ENCODE measurements at places on chromosomes 2 and 18.

DNA sequence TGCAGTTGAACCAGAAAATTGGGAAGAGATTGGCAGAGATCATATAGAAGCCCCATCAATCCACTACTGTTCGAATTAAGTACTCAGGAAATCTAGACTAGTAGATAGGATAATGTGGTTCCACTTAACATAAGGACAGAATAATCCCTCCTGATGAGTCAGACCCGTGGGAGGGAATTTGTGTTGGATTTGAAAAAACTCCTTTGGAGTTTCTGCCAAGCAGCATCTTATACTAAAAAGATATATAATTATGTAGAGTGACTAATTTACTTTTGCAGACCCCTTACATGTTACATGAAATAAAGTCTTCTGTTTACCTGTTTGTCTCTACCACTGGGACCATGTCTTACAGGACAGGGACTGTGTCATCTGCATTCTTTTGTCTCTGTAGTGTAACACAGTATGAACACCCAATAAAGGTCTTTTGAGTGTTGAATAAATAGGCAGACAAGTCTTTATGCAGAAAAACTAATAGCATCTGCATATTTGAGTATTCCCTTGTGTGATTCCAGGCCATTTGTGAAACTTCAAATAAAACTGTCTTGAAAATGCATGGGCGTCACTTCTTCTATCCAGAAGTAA, 122.6 kb upstream of the DNAJC10 start:
- no peak for DNase-seq

GRCh38 chr2:55587-56448, 9.5 kb upstream of the FAM110C start:
- peak; percentile 11 for DNase-seq

- DNase-seq = no peak
These were observed 48.4 kb upstream of the NEMP2 start for GRCh38 chr2:190582736-190583506.

DNA sequence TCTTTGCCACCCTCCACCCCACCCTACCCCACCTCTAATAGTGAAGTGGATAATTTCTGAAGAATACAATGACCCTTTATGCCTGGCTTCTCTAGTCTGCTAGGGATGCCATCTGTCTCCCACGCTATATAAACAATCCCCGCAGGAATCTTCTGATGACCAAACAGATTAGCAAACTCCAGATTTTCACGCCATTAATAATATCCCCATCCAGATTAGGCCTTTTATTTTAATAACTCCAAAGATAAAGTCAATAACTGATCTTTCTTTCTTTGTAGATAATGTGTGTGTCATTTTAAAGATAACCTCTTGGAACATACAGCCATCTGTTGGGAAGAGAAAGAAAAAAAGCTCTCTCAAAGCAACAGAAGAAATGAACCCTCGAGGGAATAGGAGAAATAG, 47.9 kb upstream of the CCDC150 start:
- peak; percentile 7 for DNase-seq

GRCh38 chr18:67483237-67483636, 33.3 kb downstream of the DSEL start:
- DNase-seq = no peak

GRCh38 chr2:104870100-104870975, 16.4 kb downstream of the POU3F3 start:
- DNase-seq = no peak

- DNase-seq = no peak
These were observed 2.0 kb downstream of the IHH start for GRCh38 chr2:219058541-219059374.

DNA sequence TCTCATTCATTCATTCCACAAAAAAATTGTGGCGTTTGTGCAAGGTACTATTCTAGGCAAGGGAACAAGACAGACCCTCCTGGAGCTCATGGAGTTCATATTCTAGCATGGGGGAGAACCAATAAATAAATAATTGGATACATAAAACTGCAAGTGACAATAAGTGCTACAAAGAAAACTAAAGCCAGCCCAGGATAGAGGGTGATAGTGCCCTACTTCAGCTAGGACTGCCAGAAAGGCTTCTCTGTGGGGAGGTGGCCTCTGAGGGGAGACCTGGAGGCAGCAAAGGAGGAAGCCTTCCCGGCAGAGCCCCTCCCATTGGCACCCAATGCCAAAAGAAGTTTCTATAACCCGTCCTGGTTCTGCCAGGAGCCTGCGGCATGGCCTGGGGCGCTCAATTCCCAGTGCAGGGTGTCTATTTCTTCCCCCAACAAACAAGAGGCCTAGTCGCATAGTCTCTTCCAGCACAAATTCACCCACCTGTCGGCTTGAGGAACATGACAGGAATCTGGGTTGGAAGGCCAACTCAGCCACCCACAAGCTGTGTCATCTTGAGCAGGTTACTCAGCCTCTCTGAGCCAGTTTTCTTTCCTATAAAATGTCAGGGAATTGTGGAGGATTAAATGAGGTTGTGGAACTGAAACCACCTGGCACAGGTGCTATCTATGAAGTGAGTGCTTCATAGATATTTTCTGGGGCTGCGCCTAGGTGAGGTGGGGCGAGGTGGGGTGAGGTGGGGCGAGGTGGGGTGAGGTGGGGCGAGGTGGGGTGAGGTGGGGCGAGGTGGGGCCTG, 94.3 kb downstream of the ZFP36L2 start:
- DNase-seq = no peak

DNA sequence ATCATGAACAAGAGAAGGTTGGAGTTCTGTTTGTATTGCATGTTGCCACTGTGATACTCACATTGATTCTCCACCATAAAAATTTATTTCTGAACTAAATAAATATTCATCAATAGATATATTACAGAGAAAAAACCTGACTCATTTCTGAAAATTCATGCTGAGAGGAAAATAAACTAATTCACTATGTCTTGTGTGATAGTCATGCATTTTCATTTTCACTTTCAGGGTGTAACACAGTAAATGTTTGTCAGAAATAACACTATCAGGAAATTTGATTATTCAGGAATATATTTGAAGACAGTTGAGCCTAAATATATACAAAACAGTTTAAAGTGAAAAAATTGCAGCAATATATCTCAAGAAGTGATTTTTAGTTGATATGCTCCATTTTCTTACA, 335.2 kb downstream of the KCNJ3 start:
- DNase-seq = no peak

DNA sequence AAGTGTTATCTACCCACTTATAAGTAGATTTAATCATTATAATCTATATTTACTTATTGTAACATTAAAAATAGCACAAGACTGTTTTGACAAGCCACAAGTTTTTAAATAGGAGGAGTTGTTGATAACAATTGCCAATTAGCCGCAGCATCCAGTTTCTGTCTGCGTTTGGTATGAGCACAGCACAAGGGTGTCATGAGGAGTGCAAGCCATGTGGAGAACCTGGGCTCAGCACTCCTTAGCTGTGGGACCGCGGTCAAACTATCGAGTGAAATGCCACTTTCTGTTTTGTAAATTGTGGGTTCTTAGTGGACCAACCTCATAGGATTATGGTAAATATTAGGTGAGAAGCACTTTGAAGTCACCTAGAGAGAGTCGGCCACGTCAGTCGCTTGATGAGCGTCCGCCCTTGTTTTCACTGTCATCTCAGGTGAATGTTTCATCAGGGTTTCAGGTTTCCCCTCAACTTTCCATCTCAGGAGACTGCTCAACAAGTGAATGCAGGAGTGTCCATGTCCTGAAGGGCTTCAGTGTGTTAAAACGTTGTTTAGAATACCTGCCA, 294.5 kb downstream of the ZNF407 start:
- no peak for DNase-seq
